ENCODE measurements at places on chromosomes 3 and 15.

GRCh38 chr3:11159421-11159904 lies 5.2 kb downstream of the HRH1 start:
- DNase-seq, result no peak

- DNase-seq, result no peak
Observed at GRCh38 chr15:99019558-99020540, 12.3 kb upstream of the PGPEP1L start.

DNA sequence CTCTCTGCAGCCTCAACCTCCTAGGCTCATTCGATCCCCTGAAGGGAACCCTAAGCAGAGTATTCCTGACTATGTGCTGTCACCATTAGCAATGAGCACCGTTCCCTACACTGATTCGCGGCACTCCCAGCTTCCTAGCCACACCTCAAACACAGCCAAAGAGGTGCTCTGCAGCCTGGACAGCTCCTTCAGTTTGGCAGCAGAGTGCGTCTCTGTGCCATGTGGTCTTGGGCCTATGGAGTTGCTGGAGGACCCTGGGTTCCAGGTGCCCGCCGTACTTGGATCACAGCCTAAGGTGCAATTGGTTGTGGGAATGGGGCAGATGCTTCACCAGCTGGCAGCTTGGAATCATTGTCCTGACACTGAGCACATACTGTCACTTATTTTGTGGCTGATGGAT lies 17.3 kb upstream of the IL12A start:
- no peak for DNase-seq

- no peak for DNase-seq
Observed at GRCh38 chr3:58217209-58217811, 6.5 kb upstream of the DNASE1L3 start.

GRCh38 chr3:10085738-10086137 lies 22.3 kb downstream of the FANCD2OS start:
- DNase-seq, result no peak

- no peak for DNase-seq
Observed at GRCh38 chr3:120355486-120355885, 6.3 kb upstream of the LRRC58 start.

All from stimulated activated CD8-positive, alpha-beta memory T cell treated with anti-CD3 and anti-CD28 coated beads, Interleukin-7, amount 100 ng/mL, for 24 hours (primary cell).